ENCODE measurements at places on chromosomes 1 and 21.

DNA sequence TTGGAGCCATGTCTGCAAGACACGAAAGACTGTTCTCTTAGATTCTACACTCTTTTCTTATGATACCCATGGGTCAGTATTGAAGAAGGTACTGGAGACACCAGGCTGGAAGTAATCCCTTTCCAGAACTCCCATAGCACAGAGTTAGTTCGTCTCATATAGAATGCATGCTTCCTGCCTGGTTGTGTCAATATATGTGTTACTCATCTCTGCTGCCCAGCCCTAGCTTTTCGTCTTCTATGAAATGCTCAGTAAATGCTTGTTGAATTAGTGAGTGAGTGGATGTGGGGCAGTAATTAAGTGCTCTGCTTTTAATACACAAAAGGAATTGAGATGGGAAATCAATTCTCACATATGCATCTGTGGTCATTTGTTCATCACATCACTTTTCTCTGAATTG lies 32.1 kb downstream of the ADCY10 start:
- no peak for DNase-seq

DNA sequence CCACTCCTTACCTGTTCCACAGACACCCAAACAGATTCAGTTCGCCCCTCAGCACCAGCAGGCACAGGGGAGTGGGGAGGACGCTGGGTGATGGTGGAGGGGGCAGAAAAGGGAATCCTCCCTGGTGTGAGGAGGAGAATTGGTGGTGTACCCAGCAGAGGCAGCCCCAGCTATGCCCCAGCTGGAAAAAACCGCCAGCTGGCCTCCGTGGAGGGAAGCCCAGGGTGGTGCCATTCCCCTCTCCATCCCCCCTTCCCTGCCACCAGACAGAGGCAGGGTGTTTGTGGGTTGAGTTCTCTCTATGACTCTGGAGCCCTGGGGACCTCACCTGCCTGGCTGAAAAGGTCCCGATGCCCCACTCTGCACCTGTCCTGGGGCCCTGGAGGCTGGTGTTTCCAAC lies 27.9 kb downstream of the OPTC start:
- DNase-seq: no peak

GRCh38 chr1:195594773-195595172 lies 1013.5 kb downstream of the KCNT2 start:
- no peak for DNase-seq

GRCh38 chr1:65946960-65947359 lies 154.3 kb downstream of the PDE4B start:
- DNase-seq: peak; percentile 9

GRCh38 chr1:40740039-40740996 lies 43.3 kb upstream of the KCNQ4 start:
- DNase-seq: no peak

- DNase-seq: no peak
Observed at GRCh38 chr21:42465008-42465802, 30.8 kb downstream of the RSPH1 start.

GRCh38 chr1:233338102-233338501 lies 10.6 kb downstream of the MAP3K21 start:
- no peak for DNase-seq

DNA sequence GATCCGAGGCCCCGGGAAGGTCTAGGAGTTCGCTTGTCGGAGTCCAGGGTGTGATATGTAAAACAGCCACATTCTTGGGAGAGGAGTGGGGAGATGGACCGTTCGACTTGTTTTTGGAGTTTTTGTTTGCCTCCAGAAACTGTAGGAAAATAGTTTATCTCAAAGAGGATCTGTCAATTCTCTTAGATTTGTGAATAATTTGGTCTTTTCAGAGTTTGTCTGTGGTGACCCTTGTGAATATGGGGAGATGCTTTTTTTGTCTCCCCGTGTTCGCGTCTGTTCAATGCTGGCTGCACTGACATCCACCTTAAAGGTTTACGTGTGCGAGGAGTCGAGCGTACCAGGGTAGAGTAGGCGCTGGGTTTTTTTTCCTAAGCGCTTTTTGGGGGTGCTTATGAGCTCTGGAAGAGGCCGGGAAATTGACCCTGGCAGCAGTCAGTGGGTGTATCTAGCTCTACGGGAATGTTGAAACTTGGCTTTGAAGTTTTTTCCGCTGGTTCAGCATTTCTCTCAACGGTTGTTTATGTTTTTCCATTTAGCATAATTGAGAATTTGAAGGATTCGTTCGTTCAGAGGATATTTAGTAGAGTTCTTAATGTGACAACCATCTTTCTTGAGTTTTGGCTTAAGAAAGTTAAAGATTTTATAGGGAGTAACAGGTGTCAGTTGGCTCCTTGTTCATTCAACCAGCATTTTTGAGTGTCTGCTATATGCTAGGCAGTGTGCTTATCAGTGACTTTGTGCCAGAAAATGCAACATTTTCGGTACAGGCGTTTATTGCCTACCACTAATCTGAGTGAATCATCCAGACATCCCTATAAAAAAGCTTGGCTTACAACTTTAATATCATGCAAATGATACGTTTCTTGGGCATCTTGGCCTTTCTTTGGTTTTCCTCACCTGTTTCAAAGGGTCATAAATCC lies 1.2 kb downstream of the SZRD1 start:
- DNase-seq: no peak

- DNase-seq: no peak
Observed at GRCh38 chr1:171160211-171160610, 24.9 kb upstream of the FMO2 start.

- no peak for DNase-seq
Observed at GRCh38 chr1:156430303-156430702, 61.3 kb downstream of the RHBG start.

GRCh38 chr1:21342961-21343838 lies 52.9 kb upstream of the ECE1 start:
- DNase-seq: no peak

DNA sequence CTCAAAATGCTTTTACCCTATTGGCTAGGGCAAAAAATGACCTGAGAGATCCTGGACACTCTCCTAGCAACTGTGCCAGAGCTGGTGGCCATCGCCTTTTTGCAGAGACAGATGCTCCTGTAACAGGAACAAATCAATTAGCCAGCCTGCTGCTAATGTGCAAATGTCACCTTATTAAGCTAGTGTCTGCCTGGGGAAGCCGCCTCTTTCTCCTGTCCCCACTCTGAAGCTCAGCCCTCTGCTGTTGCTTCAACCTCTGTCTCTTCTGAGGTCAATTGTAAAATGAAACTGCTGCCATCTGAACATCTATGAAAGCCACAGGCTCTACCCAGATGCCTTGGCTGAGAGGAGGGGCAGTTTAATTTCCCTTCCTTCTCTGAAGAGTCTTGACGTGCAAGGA lies 85.5 kb upstream of the CACNA1E start:
- DNase-seq: no peak

- DNase-seq: no peak
Observed at GRCh38 chr1:28173980-28174297, 2.6 kb downstream of the PTAFR start.

DNA sequence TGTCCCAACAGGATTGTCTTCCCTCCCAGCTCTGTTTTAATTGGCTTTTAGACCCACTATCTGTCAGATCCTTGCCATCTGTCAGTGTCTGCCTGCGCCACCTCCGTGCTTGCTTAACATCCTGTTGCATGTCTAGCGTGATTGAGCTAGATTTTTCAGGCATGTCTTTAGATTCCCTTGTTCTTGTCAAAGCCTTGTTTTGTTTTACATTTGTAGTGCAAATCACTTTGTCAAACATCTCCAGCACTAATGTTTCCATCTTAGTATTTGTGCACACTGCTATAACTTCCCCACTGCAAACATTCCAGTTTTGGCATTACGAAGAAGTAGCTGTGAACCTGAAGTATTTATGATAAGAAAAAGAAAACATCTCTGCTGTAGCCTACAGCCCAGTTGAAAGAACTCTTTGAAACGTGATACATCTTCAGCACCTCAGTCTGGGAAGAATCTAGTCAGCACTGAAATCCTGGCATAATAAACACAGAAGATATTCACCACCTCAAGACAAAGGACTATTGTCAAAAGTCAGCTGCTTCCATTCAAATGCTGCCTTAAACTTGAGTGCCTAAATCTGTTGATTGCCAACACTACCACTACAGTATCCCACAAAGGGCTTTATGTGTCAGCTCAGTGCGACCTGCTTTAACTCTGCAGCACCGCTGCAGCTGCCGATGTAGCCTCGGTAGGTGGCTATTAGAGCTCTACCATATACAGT lies 105.0 kb downstream of the FNBP1L start:
- DNase-seq: no peak

GRCh38 chr1:89633800-89634625 lies 1.1 kb downstream of the LRRC8C start:
- DNase-seq: no peak

GRCh38 chr1:30755746-30756145 lies 1.8 kb downstream of the LAPTM5 start:
- DNase-seq: no peak

- no peak for DNase-seq
Observed at GRCh38 chr1:221740993-221741702, 741 bp downstream of the DUSP10 start.

DNA sequence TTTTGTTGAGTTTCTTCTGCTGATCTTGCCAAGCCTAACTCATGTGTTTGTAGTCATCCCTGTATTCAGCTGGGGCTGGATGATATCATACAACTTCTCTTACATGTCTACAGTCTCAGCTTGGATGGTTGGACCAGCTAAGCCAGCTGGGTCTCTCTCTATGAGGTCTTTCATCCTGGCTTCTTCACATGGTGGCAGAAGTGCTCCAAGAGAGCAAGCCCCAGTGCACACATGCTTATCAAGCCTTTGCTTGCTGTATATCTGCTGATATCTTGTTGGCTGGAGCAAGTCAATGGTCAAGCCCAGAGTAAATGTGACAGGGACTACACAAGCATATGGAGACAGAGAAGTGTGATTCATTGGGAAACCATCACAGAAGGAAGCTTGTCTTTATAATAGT lies 29.2 kb upstream of the SLC44A5 start:
- DNase-seq: no peak

DNA sequence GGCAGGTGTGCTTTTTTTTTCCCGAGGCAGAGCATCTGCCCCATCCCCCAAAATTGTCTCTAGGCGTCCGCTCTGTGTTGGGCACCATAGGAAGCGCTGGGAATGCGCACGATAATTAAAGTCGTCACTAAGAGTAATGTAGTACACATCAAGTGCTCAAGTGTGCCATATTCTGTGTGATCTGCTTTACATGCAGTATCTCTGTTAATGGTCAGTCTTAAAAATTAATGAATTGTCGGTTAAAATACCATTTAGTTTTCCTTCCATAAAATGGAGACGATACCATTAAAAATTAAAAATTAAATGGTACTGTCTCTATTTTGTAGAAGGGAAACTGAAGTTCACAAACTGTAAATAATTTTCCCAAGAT lies 544 bp upstream of the CCT8 start:
- no peak for DNase-seq

DNA sequence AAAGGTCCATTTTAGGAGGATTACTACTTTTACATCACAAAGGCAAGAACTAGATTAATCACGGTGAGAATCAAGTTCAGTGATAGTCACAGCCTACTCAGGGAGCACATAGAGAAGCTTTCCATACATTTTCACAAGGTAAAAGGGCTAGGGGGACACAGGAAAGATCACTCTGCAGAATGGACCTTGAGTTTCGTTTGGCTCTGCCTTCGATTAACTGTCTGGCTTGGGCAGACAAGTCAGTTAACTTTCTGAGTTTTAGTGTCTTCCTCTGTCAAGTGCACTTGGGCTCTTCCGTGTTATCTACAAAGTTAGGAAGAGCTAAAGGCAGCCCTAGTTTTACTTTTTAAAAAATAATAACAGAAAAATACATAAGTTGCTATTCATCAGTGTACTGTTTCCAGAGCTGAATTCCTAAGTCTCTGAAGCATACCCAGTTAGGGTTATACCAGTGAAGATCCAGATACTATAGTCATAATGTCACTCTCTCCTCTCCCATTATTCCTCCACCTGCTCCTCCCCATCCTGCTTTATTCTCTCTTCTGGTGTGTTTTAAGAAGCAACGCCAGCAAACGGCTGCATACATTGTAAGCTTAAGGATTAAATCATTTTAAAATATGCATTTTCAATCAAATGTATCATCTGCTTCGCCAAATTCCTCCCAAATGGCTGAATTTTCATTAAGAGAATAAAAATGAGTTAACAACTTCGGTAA lies 1.7 kb downstream of the CEP170 start:
- no peak for DNase-seq

DNA sequence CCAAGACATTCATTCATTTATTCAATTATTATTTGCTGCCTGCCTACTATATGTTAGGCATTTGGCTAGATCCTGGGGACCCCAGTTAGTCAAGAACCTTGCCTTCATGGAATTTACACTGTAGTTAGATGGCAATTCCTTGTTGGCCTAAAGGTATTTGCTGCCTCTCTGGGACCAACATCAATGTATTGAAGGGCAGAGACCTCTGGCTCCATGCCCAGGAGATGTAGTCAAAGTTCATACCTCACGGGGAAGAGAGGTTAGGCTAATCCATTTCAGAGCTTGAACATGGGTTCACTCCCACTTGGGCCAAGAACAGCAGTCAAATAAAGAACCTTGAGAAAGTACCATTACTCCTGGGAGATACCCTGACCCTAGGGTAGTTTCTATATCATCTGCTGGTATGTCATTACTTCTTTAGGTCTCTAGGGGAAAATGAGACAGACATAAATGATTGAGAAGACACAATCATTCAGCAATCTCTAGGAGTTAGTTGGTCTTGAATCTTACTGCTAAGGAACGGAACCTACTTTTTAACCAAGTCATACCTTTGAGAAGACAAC lies 32.0 kb downstream of the SORT1 start:
- DNase-seq: no peak

- no peak for DNase-seq
Observed at GRCh38 chr1:208741296-208741695, 497.1 kb upstream of the PLXNA2 start.

- no peak for DNase-seq
Observed at GRCh38 chr1:223556414-223557129, 108.9 kb downstream of the CAPN8 start.

- DNase-seq: no peak
Observed at GRCh38 chr1:244412176-244412575, 39.5 kb downstream of the ADSS2 start.

GRCh38 chr1:25713961-25714360 lies 86.0 kb upstream of the SELENON start:
- DNase-seq: no peak

DNA sequence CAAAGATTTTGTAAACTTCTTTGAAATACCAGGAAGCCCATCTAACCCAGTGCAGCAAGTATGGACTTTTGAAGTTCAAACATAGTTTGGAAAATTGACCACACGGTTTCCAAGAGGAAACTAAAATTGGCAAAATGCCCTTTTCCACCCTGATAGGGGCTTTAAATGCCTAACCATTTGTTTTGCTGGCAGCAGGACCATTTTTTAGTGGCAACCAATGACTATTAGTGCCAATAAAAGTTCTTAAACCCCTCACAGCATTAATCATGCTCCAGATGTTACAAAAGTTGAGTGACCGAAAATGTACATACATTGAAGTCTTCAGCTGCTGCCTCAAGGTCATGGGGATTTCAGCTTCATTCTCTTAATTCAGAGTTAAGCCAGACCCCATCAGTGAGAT lies 46.4 kb upstream of the ENAH start:
- DNase-seq: no peak

GRCh38 chr1:116817582-116818064 lies 63.4 kb downstream of the CD2 start:
- no peak for DNase-seq

GRCh38 chr21:45848805-45849204 lies 132.8 kb upstream of the COL6A1 start:
- no peak for DNase-seq

- DNase-seq: no peak
Observed at GRCh38 chr1:6523566-6523965, 30.7 kb downstream of the NOL9 start.
